Caki2 (cell line): ENCODE measurements at places on chromosomes 12 and 14. TPM values are rescaled to one million over a fixed set of nuclear protein-coding genes. Genes with fewer than 3 reads are reported as not detected.

The STK38L gene
- 1.9 and 25.5 TPM in 2 replicates for total RNA-seq

The DTX1 gene
- total RNA-seq: not detected in 2 replicates

The PELI2 gene
- 5.1 and 6.1 TPM in 2 replicates for total RNA-seq

The CAPZA3 gene
- not detected in 2 replicates for total RNA-seq

The LBHD2 gene
- 7.5 TPM in 1 of 2 replicates, not detected in the other for total RNA-seq

The REP15 gene
- not detected in 2 replicates for total RNA-seq

The EPYC gene
- total RNA-seq: not detected in 2 replicates
